Small intestine (tissue), 16 donors: ENCODE measurements at places on chromosomes 4 and X. TPM values are rescaled to one million over a fixed set of nuclear protein-coding genes. Genes with fewer than 3 reads are reported as not detected.

DNA sequence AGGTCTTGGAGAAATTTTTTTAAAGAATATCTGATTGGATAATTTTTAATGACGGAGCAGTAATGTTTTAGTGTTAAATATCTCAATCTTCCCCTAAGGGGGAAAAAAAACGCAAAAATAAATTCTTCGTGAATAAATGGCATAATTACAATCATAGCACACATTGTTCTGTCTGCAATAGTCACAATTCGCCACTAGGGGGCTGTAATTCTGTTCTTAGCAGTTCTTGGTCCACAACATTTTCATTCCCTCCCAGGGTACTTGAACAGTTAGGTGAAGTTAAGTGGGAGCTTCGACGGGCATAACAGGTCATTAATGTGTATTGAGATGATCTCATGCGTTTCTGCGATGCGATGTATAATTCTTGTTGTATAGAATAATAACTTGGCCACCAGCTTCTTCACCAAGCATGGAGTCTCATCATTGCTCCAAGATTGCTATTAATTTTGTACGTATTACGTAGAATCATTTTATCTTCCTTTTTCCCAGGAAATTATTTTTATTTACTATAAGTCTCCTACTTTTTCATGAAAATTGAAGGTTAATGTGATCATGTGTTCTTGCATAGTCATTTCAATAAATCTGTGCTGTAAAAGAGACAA lies 27.2 kb downstream of the HTR2C start:
- no peaks in the 10 kb centered on the region for H3K36me3 ChIP-seq
- H3K4me3 ChIP-seq, result no peak overlapping the region
- H3K27ac ChIP-seq, result no peak overlapping the region
- H3K4me1 ChIP-seq, result no peaks in the 10 kb centered on the region
- H3K27me3 ChIP-seq, result no peaks in the 10 kb centered on the region
- DNase-seq, result peak; percentile 11

KIAA0232 gene
- polyA plus RNA-seq, result 6.7 TPM

GRCh38 chr4:168572002-168572401 lies 75.2 kb downstream of the PALLD start:
- no peaks in the 10 kb centered on the region for H3K27me3 ChIP-seq
- DNase-seq, result no peak
- no peaks in the 10 kb centered on the region for H3K36me3 ChIP-seq
- H3K4me1 ChIP-seq, result no peaks in the 10 kb centered on the region

GRCh38 chrX:2427147-2427546 lies 73.6 kb downstream of the DHRSX start:
- no peaks in the 10 kb centered on the region for H3K4me1 ChIP-seq
- DNase-seq, result no peak
- H3K27me3 ChIP-seq, result no peaks in the 10 kb centered on the region
- H3K27ac ChIP-seq, result no peak overlapping the region
- no peaks in the 10 kb centered on the region for H3K36me3 ChIP-seq

SMIM14 gene
- 22.3 TPM for polyA plus RNA-seq

DNA sequence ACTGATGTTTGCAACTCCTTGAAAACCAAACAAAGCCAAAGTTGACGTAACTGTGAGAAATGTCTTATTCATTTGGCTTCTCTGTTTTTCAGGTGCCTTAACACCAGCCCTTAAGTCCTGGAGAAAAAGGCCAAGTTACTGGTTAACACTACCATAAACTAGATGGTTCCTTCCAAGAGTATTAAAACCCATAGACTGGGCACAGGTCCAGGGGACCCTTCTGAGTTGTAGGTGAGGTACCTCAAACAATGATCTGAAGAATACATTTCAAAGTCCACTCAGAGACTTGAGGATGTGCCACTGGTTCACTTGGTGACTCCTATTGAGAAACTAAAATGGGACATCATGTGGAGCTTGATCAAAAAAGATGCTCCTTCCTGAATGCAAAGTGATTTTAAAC lies 87.0 kb downstream of the NKX6-1 start:
- H3K4me3 ChIP-seq, result no peak overlapping the region
- H3K4me1 ChIP-seq, result no peaks in the 10 kb centered on the region
- H3K36me3 ChIP-seq, result no peaks in the 10 kb centered on the region
- no peak overlapping the region for H3K27ac ChIP-seq
- no peak for DNase-seq

DNA sequence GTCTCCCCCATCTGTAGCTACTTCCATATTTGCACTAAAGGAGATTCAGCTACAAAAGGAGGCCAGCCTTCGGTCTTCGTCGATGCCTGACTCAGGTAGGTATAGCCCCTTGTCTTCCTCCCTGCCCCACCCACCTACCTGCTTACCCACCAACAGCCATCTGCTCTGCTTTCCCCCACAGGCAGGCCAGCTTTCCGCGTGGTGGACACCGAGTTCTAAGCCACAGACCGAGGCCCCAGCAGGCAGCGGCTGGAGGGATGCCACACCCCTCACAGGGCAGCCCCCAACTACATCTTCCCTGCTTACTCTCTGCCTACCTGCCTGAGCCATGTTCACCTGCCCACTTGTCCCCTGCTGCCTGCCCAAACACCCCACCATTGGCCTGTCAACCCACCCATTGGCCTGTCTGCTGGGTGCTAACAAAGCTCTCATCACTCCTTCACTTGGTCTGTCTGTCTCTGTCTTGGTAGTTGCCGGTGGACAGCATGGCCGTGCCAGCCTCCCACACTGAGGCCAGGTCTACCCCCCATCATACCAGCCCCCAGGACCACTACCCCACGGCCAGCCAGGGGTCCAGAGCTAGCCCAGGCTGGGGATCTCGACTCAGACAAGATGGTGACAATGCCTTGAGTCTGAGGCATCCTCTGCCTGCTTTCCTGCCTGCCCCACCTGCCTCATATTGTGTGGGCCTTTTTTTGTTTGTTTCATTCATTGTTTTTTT lies 4.1 kb upstream of the USP11 start:
- H3K27me3 ChIP-seq, result no peaks in the 10 kb centered on the region
- H3K36me3 ChIP-seq, result peaks cover 8% of the 10 kb centered on the region
- H3K27ac ChIP-seq, result no peak overlapping the region
- H3K4me3 ChIP-seq, result no peak overlapping the region

GRCh38 chrX:6729626-6730025 lies 194.7 kb upstream of the VCX3A start:
- DNase-seq, result no peak
- H3K27me3 ChIP-seq, result no peaks in the 10 kb centered on the region
- H3K36me3 ChIP-seq, result no peaks in the 10 kb centered on the region
- no peaks in the 10 kb centered on the region for H3K4me1 ChIP-seq
- no peak overlapping the region for H3K27ac ChIP-seq

ZNF185 gene
- 1.1 TPM for polyA plus RNA-seq

DNA sequence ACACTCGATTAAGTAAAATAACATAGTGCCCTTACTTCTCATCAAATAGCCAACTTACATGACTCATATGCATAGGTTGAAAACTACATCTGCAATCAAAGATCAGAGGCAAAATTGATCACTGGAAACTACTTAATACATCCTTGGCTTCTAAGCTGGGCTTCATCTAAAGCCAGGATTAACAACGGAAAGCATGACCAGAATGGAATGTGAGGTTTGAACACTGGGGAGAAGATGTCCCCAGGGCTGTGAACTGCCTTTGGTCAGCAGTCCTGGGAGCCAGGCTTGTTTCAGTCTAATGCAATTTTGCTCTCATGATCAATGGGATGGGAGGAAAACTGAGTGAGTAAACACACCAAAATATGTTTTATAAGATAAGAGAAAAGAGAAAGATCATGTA lies 192.5 kb upstream of the TTC29 start:
- no peak for DNase-seq
- H3K27me3 ChIP-seq, result no peaks in the 10 kb centered on the region
- no peak overlapping the region for H3K4me3 ChIP-seq
- no peaks in the 10 kb centered on the region for H3K36me3 ChIP-seq
- no peaks in the 10 kb centered on the region for H3K4me1 ChIP-seq

DNA sequence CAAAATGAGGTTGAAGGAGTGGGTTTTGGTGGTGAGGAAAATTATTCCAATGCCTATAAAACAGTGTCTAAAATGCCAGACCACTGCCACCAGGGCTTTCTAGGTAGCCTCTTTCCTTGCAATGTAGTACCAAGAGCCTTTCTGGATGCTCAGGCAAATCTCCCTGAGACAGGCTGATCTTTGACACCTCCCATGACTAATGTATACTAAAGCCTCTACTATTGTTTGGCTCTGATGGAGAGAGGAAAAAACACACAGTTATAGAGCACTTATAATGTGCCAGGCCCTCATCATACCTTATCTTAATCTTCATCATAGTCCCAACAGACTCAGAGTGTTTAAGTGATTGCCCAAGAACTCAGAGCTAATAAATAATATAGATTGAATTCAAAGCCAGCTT lies 5.8 kb downstream of the MTMR8 start:
- H3K27ac ChIP-seq, result no peak overlapping the region
- no peaks in the 10 kb centered on the region for H3K4me1 ChIP-seq
- H3K36me3 ChIP-seq, result no peaks in the 10 kb centered on the region
- no peaks in the 10 kb centered on the region for H3K27me3 ChIP-seq
- DNase-seq, result no peak
- H3K4me3 ChIP-seq, result no peak overlapping the region
